Stimulated activated CD4-positive, alpha-beta T cell treated with anti-CD3 and anti-CD28 coated beads, Interleukin-1b, Interleukin-23, amount 100 ng/mL, for 48 hours (primary cell): ENCODE measurements at places on chromosomes 3 and 15.

DNA sequence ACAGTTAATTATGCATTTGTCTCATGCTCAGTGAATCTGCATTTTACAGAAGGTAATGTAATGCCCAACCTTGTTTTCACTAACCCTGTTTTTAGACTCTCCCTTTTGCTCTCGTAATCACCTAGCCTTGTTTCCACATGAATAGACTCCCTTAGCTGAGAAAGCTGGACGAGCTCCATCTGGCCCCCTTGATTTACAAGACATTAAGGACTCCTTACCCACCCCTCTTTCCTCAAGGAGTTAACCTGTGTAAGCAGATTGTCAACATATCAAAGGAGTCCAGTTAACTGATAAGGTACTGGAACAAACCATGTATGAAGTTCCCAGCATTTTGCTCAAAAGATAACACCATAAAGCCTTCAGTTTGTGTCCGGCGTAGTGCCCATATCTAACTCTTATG, 99.6 kb downstream of the VPS8 start:
- DNase-seq: no peak

GRCh38 chr3:57226176-57226575, 1.4 kb upstream of the APPL1 start:
- DNase-seq: no peak

- no peak for DNase-seq
Observed at GRCh38 chr3:39753391-39753790, 56.0 kb upstream of the MYRIP start.

GRCh38 chr3:99833617-99834205, 16.0 kb downstream of the CMSS1 start:
- DNase-seq: no peak

DNA sequence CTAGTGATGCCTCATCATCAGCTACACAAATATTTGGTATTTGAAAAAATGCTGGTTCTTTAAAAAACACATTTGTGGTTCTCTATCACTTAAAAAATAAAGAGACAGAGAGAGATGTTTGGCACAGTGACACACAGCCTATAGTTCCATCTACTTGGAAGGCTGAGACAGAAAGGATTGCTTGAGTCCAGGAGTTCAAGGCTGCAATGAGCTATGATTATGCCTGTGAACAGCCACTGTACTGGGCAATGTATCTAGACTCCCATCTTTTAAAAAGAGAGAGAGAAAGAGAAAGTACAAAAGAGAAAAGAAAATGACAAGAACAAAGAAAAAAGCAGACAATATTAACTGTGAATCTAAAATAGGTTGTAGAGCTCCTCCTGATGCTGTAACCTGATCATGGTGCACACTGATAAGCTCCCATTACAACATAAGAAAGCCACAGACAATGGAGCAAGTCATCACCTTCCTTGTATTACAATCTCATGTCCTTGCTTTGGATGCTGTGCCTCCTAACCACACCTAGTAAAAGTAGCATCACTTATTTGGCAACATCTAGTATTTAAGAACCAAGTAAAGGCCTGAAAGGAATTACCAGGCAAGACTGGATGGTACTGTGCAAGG, 31.7 kb upstream of the MAP4 start:
- DNase-seq: no peak

GRCh38 chr3:188819939-188820338, 351.8 kb upstream of the TPRG1 start:
- DNase-seq: no peak

GRCh38 chr3:157819270-157820156, 286.7 kb downstream of the SHOX2 start:
- no peak for DNase-seq

DNA sequence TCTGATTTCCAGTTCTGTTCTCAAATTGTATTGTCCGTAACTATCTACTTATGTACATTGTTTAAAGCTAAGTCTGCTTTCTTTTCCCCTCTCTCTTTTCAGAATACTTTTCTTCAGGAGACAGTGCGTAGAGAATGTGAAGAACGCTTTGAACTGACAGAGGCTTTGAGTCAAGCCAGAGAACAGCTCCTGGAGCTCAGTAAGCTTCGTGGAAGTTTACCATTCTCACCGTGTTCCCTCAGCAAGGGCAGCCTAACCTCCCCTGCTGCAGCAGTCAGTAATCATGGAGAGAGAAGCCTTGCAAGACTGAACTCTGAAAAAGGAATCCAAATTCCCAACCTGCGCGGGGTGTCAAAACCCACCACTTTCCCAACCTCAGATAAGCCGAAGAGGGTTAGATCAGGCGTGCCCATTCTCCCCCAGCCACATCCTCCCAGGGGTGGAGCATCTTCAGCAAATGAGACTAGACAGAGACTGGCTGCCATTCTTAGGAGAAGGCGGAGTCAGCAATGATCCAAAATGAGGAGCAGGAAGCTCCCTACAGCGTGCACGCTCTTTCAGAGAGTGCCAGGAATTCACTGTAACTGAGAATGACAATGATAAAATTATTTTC, 114.6 kb downstream of the CCNL1 start:
- DNase-seq: no peak

GRCh38 chr3:156552973-156553372, 1.9 kb downstream of the SSR3 start:
- no peak for DNase-seq
